ENCODE measurements at places on chromosomes 7 and 10.

- DNase-seq = peak; percentile 75
Measured at GRCh38 chr10:70458329-70459060, 17.0 kb upstream of the NODAL start.

DNA sequence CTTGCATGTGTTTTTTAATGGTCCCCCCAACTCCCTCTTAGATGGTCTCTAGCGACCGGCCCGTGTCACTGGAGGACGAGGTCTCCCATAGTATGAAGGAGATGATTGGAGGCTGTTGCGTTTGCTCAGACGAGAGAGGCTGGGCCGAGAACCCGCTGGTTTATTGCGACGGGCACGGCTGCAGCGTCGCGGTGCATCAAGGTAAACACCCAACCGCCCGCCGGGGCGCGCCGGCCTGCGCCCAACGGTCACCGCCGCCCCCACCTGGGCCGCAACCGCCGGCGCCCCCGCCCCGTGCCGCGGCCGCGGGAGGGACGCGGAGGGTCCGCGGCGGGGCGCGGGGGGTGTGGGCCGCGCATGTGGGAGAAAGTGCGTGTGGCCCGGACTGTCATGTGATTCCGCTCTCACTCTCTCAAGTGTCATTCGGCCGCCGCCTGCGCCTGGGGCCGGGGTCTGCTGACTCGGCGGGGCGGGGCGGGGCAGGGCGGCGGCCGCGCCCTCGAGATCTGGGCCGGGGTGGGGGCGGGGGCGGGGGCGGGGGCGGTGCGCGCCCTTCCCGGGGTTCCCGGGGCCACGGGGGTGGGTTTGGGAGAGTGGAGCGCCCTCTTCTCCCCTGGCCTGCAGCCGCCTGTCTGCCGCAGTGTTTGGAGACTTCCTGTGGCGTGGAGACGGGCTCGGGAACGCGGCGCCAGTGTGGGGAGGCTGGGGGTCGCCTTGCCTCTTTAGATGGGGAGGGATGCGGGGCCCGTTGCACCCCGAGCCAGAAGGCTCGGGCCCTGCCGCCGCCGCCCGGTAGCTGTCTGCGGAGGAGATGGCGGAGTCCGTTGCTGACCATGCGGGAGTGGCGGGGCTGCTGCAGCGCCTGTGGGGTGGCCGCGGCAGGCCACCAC, 817 bp downstream of the MLLT10 start:
- peak; percentile 61 for DNase-seq

DNA sequence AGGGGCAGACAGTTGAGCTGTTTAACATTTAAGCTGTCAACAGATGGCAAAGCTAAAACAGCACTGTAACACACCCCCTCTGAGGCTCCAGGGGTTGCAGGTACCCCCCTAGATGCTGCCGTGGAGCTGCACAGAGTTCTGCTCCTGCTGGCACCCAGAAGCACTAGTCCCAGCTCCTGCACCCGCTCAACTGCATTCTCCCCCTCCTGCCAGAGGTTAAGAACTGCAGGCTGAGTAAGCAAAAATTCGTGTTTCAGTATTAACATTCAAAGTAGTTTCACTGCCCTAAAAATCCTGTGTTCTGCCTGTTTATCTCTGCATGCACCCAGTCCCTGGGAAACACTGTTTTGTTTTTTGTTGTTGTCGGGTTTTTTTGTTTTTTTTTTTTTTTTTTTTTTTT, 790.8 kb upstream of the KCND2 start:
- DNase-seq = peak; percentile 18

GRCh38 chr7:103937680-103938079, 51.8 kb downstream of the RELN start:
- no peak for DNase-seq

GRCh38 chr10:19816411-19817230, at the start of gene PLXDC2:
TSS of gene PLXDC2 (plus strand) at chr10:19816432.
- peak; percentile 81 for DNase-seq

DNA sequence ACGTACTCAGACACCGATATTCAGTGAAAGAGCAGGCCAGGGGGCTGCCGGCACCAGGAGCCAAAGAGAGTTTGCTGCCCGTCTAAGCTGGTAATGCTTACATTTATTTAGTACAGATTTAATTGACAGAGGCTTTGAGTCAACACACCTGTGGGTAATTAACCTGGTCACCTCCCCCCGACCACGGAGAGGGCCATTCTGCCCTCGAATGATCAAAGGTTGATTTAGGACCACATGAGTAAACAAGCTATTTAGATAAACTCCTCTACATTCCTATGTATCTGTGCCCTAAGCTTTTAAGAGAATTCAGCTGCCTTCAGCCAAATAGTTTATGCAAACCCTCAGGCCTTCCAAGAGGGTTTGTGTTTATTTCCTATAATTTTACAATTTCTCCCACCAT, 164.8 kb downstream of the IPMK start:
- no peak for DNase-seq

DNA sequence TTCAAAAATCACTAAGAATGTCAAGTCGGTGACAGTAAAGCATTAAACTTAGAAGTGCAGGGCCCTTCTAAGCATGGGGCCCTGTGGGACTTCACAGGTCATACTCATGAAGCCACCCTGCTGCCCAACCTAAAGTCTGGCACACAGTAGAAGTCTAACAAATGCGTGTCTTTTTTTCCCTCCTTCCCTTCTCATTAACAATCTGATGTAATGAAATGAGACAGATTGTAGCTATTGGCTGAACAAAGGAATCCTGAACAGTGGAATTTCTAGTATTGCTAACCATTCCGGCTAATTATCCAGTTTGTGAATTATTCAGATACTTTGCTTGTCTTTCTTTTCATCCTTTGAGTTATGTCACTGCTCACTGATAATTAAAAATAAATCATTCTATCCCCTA, 369.9 kb downstream of the WDR11 start:
- DNase-seq = no peak

DNA sequence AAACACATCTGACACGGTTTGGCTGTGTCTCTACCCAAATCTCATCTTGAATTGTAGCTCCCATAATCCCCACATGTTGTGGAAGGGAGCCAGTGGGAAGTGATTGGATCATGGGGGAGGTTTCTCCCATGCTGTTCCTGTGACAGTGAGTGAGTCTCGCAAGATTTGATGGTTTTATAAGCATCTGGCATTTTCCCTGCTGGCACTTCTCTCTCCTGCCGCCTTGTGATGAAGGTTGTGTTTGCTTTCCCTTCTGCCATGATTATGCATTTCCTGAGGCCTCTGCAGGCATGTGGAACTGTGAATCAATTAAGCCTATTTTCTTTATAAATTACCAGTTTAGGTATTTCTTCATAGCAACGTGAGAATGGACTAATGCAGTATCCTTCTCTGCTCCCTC, 5.9 kb upstream of the HTR5A start:
- DNase-seq = no peak

- DNase-seq = no peak
Measured at GRCh38 chr10:101230183-101230917, 1.1 kb upstream of the LBX1 start.

DNA sequence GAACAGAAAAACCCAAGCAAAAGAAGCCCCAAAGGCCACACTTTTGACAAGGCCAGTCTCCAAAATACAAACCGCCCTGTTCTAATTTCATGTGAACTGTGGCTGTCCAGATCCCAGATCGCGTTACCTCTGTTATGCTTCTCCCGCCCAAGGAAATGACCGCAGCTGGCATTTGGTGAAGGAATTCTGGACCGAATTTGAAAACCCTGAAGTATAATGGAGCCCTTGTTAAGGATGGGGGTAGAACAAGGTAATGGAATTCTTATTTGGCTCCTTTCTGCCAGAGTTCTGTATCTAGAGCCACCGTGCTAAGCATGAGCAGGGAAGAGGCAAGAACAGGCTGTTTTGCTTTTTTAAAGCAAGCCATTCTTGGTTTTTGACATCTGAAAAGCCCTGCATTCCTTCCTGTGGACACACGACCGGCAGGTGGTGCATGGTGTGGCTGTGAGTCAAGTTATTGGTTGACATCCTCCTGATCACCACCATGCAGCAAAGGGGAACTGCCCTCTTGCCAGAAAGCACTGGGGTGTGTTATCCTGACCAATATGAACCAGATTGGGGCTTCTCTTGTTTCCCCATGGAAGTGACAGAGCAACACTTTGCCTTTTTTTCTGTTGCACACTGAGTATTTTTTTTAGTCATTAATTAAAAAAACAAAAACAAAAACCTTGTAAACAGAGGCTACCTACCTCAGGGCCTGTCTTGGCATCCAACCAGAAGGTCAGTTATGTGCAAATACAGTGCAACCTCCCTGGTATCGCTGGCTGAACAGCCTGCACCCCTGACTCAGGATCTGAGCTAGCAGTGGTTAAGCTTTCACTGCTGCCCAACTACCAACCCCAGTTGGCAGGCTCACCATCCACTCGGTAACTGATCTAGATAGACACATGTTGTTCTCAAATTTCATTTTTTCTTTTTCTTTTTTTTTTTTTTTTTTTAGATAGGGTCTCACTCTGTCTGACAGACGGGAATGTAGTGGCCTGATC, 14.2 kb downstream of the UCMA start:
- DNase-seq = no peak

- DNase-seq = no peak
Measured at GRCh38 chr10:114648368-114648767, 9.7 kb downstream of the ABLIM1 start.

- peak; percentile 47 for DNase-seq
Measured at GRCh38 chr7:15720849-15721471, 34.5 kb upstream of the MEOX2 start.

DNA sequence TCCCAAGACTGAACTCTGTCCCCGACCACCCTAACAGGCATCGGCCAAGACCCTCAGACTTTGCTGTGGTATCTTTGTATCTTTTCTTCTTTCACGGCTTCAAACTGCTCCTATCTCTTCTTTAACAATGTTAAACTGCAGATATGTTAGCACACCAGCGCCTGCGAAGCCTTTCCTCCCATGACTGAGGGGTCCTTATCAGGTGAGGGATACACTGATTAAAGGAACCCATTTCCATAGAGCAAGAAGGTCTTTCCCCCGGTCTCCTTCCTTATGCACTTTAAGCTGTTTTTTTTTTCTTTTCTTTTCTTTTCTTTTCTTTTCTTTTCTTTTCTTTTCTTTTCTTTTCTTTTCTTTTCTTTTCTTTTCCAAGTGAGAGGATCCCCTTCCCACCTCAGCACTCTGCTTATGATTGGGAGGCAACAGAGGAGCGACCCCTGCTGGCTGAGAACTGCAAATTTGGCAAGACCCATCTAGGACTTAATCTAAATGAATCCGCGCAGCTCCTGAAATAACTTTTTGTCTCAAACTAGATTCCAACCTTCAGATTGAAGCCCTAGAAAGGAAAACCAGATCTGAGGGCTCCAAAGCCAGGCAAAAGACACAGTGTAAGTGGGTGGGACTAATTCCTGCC, 109.9 kb downstream of the ITGB8 start:
- no peak for DNase-seq

- no peak for DNase-seq
Measured at GRCh38 chr7:70646536-70647248, 485.3 kb upstream of the GALNT17 start.

GRCh38 chr10:112532189-112532588, 85.2 kb downstream of the VTI1A start:
- peak; percentile 79 for DNase-seq

DNA sequence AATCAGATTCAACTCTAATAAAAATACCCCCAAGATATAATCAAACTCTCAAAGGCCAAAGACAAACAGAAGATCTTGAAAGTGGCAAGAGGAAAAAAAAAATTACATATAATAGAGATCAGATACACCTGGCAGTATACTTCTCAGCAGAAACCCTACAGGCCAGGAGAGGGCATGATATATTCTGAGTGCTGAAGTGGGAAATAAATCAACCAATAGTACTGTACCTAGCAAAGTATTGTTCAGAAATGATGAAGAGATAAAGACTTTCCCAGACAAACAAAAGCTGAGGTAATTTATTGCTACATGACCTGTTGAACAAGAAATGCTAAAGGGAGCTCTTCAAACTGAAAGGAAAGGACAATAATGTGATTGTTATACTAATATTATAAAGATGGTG, 291.9 kb downstream of the SH2D4B start:
- no peak for DNase-seq

DNA sequence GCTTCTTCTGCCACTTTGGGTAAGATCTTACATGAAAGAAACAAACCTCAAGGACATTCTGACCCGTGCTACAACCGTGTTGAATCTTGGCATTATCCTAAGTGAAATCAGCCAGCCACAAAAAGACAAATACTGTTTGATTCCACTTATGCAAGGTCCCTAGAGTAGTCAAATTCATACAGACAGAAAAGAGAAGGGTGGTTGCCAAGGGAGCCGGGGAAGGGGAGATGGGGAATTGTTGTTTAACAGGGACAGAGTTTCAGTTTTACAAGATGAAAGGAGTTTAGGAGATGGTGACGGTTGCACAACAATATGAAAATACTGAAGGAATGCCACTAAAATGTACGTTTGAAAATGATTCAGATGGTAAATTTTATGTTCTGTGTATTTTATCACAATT, 12.2 kb upstream of the CLEC2L start:
- DNase-seq = no peak

GRCh38 chr7:141381794-141382427, 169.3 kb upstream of the AGK start:
- DNase-seq = no peak

DNA sequence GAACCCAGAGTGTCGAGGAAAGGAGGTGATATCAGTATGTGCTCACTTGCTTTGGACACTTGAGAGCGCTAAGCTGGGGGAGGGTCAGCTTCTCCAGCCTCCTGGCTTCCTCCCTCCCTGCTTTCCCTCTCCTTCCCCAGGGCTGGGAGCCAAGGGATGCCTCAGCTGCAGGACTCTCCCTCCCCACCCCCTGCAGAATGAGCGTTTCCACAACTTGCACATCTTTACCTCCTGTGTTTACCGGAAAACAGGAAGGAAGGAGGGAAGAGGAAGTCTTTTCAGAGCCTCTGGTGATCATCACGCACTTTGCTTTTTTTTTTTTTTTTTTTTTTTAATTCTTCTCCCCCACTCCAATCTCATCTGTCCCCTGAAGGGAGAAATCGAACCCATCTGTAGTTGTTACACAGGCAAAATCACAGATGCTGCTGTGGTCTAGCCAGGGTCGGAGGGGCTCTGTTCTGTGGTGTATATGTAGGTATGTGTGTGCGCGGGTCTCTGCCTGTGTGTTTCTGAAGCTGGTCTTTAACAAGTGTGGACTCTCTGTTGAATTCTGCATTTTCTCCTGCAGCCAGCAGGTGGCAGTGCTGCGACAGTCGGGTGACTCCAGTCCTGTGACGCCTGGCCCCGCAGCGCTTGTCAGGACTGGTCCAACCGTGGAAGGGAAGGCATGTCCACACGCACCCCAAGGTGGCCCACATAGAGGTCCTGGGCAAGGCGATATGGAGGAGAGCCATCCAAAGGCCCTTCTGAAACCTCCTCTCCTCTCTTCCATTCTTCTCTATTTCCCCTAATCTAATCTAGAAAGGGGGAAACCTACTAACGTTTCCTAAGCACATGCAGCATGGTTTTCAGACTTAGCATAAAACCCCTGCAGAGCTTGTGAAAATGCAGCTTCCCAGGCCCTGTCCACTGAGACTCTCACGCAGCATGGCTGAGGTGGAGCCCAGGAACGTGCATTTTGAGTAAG, 257.6 kb downstream of the PLXNA4 start:
- peak; percentile 83 for DNase-seq

GRCh38 chr7:100613412-100614175, 1.3 kb downstream of the MOSPD3 start:
- peak; percentile 37 for DNase-seq

DNA sequence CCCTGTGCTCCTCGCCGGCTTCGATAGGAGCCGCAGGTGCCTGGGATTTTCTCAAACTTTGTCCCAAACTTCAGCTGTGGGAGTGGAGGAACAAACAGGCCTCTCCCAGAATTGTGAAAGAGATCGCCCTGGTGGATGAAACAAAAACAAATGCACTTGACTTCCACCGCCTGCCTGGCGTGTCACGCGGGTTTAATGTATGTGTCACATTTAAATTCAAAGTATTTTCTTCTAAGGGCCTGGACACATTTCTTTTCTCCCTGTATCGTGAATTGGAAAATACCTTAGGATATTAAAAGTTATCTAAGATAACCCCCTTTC, 694 bp upstream of the WASL start:
- peak; percentile 88 for DNase-seq

GRCh38 chr7:78828317-78828716, 625.1 kb downstream of the MAGI2 start:
- DNase-seq = no peak
